Activated T-helper 1 cell treated with anti-CD3 and anti-CD28 coated beads, Interleukin-12 subunit alpha, Interleukin-12 subunit beta, Interleukin-2, Interleukin-4 antibody, amounts not matched to agents 30 ng/mL and 10 ng/mL and 1 ng/mL, durations not matched to agents 14 hours and 24 hours and 36 hours (primary cell): ENCODE measurements at places on chromosomes 1 and 21. TPM values are rescaled to one million over a fixed set of nuclear protein-coding genes. Genes with fewer than 3 reads are reported as not detected.
A peak's percentile ranks its signal among the peaks of the same experiment; 100 is the strongest.

- peak; percentile 52 for DNase-seq
These were observed 3.0 kb downstream of the ITLN2 start for GRCh38 chr1:160951443-160952128.

GRCh38 chr1:41783189-41783639 lies 135.5 kb downstream of the HIVEP3 start:
- DNase-seq, result no peak

- DNase-seq, result no peak
These were observed 44.3 kb upstream of the BATF3 start for GRCh38 chr1:212743901-212744475.

GRCh38 chr1:92419642-92420041 lies 67.1 kb downstream of the GFI1 start:
- no peak for DNase-seq

DNA sequence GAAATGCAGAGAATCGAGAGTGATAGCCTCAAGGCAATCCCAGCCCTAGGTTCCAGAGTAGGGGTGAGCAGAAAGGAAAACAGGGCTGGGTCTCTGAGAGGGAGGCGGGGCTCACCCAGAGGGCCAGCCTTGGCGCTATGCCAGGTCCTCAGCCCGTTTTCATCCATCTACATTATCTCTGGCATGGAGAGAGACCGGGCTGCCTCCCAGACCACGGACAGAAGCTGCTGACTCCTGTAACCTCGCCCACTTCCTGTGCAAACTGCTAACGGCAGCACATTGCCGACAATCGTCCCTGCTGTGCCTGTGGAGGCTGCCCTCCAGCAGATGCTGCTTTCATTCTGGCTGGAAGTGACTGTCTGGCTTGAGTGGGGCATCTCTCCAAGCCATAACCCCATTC lies 569.1 kb downstream of the NPHP4 start:
- DNase-seq, result peak; percentile 31

DNA sequence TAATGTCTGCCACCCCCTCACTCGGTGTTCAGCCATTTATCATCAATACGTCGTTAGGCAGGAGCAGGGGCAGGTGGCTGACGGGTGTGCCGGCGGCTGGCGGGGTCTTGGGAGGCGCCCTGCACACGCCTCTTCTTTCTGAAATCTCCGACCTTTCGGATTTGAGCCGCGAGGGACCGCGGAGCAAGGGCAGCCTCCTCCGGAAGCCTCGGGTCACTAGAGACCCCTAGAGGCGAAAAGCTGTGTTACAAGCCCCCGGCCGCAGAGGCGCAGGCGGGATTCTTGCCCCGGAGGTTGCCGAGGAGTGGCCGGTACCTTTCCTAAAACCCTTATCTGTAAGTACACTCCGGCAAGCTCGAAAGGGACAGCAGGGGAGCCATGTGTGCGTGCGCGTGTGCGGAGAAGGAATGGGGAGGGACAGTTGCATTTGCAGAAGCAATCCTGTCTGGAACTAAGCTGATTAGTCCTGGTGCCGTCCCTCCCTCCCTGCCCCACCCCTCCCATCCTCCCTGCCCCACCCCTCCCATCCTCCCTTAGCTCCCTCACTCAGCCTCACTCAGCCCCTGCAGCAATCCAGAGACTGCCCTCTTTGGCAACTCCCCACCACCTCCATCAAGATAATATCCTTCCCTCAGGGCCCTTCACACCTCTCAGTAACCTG lies 11.0 kb downstream of the BRINP2 start:
- DNase-seq, result peak; percentile 22

DNA sequence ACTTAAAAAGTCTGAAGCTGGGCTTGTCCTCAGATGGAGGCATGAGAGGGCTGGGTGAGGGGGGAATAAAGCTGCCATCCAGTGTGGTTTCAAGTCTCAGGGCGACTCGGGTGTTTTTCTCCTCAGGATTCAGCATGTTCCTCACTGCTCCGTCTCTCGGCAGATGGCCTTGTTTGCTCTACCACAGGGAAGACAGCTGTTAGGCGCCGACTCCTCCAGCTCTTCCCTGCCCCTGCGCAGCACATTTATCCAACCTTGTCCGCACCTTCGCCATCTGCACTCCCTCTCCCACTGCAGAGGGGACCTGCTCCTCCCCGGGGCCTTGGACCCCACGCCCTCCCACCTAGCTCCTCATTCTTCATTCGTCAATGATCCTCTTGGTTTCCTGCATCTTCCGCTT lies 16.6 kb upstream of the S100A11 start:
- DNase-seq, result no peak

GRCh38 chr1:168960595-168960994 lies 145.9 kb upstream of the ATP1B1 start:
- no peak for DNase-seq

GBP6 gene
- 0.59 and 0.65 TPM in 2 replicates for total RNA-seq

TDRD5 gene
- total RNA-seq, result not detected in 2 replicates

PDE4DIP gene
- 24.2 and 25.2 TPM in 2 replicates for total RNA-seq

ALPL gene
- total RNA-seq, result not detected in 2 replicates

DDR2 gene
- total RNA-seq, result 0.44 and 0.66 TPM in 2 replicates

WLS gene
- 0.70 TPM in 1 of 2 replicates, not detected in the other for total RNA-seq
